ENCODE measurements at places on chromosomes 4 and X.

DNA sequence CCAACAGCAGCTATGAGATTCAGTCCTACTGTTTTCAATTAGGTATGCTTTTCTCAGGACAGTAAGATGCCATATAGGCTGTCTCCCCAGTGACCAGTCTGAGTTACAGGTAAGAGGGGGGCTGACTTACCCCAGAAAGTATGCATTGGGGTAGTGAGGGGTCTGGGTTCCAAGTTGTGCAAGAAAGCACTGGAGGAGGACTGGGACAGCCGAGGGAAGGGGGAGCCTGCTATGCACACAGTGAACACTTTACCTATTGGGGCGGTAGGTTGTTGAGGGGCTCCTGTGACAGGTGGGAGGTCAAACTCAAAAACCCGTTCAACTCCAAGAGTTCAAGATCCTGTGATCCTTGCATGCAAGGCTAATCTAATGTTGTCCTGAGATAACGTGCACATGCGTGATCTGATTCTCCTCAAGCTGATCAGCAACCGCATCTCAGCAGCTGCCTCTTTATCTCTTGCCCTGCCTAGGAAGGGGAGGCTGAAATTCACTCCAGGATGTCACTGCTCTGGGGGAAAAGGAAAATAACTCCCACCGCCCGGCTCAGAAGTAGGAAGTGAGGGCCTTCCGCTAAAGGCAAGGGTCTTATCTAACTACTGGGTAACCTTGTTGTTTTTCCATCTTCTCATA lies 108.8 kb upstream of the KIT start:
- DNase-seq = no peak

DNA sequence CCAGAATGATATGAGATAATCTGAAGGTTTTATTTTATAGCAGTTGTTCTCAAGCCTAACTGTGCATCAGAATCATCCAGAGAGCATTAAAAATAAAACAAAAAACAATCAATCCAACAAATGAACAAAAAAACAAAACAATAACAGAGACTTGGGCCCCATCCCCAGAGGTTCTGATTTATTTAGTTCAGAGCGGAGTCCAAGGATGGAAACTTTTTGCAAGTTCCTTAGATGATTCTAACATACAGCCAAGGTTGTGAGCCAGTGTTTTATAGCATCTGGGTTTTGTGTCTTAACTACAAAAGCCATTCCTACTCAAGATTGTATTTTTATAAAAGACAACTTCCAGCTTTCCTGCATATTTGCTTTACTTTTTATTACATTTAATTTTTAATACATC lies 59.4 kb upstream of the GRPR start:
- no peak for DNase-seq

DNA sequence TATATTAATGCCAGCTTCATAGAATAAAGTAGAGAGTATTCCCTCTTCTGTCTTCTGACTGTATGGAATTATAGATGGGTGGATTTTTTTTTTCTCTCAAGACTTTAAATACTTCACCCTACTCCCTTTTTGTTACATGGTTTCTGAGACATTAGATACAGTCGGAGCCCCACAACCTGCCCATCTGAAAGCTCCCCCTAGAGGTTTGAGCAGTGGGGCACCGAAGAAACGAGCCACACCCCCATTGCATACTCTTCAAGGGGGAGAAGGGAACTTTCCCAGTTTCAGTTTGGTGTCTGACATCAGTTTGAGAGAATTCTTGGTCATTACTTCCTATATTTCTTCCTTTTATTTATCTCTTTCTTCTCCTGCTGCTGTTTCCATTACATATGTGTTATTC lies 437.6 kb upstream of the AGA start:
- no peak for DNase-seq

- DNase-seq = no peak
These were observed 81.9 kb downstream of the PJA1 start for GRCh38 chrX:69083361-69083760.

GRCh38 chrX:19541196-19541595 lies 25.9 kb upstream of the MAP3K15 start:
- DNase-seq = no peak

DNA sequence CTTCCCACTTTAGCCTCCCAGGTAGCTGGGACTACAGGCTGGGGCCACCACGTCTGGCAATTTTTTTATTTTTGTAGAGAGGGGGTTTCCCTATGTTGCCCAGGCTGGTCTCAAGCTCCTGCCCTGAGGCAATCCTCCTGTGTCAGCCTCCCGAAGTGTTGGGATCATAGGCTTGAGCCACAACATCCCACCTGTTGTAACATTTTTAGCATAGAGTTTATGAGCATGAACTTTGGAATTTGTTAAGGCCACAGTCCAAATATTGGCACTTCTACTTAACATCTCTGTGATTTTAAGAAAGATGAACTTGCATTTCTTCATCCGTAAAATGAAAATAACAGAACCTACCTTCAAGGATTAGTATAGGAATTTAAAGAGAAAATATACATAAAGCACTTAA lies 445.6 kb downstream of the IQCM start:
- no peak for DNase-seq

DNA sequence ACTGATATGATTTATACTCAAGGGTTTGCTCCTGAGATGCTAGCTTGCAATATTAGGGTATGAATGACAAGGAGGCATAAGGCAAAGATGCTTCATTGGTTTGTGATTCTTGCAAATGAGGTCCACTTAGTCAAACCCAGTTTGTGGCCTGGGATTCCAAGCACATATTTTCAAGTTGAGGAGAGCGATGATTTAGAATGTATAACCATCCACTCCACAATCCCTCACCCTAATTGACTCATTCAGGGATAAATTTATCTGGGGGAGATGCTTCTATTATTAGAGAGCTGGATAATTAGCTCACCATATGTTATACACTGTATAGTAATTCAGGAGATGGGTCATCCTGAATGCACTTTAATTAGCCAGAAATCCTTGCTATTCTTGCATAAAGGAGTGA lies 118.3 kb upstream of the PUDP start:
- no peak for DNase-seq

GRCh38 chrX:44891642-44892041 lies 18.7 kb downstream of the KDM6A start:
- no peak for DNase-seq

DNA sequence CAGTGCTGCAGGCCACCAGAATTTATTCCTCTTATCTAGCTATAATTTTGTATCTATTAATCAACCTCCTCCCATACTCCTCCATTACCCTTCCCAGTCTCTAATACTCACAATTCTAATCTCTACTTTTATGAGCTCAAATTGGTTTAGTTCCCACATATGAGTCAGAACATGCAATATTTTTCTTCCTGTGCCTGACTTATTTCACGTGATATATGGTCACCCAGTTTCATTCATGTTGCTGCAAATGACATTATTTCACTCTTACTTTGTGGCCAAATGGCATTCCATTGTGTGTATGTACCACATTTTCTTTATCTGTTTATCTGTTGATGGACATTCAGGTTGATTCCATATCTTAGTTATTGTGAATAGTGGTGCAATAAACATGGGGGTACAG lies 483.5 kb downstream of the ACTRT1 start:
- no peak for DNase-seq

DNA sequence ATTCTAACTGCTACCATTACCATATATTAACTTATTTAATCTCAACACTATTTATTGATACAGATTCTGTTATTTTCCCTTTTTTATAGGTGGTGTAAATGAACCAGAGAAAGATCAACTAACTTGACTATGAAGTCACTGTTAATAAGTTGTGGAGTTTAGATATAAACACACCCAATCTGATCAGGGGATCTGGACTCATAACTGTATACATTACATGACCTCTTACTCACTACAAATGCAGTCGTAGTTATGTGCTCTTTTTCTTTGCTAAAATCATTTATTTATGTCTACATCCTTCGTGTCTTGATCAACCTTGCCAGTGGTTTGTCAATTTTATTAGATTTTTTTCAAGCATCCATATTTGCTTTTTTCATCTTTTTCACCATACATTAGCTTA lies 614.8 kb upstream of the FAM241A start:
- no peak for DNase-seq

DNA sequence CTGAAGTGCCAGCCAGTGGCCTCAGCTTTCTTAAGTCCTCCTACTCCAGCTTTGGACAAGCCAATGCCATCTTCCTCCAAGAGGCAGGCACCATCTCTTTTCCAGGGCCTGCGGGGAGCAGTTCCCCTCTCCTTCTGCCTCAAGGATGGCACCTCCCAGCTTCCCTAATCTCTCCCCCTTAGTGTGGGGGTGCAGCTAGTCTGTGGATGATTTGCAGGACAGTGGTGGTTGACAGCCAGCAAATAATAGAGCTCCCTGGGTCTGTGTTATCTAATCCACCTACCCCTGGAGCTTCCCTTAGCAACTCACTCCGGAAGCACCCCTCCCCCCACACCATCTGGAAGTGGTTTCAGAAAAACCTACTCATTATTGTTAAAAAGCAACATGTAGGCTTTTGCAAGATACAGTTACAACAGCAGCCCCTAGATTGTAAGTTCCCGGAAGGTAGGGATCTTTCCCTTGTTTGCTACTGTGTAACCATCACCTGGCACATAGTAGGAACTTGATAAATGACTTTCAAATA lies 247.1 kb downstream of the BCOR start:
- no peak for DNase-seq

GRCh38 chr4:72352711-72353110 lies 216.3 kb downstream of the ADAMTS3 start:
- DNase-seq = no peak

DNA sequence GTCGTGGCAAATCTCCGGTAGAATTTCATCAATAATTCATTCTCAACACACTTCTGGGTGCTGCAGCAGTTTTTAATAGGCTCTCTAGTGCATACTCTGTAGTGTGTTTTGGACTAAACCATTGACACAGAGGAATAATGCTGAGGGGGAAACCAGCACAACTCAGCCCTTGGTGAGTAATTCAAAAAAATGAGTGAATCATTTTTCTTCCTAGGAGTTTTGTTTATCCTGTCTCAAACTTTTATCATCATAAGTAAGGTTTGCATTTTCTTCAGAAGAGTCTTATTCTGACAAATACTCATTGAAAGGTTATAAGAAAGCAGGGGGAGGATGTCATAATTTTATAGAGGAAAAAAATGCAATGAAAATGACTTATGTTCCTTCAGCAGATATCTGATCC lies 2542.7 kb downstream of the PCDH7 start:
- DNase-seq = no peak

DNA sequence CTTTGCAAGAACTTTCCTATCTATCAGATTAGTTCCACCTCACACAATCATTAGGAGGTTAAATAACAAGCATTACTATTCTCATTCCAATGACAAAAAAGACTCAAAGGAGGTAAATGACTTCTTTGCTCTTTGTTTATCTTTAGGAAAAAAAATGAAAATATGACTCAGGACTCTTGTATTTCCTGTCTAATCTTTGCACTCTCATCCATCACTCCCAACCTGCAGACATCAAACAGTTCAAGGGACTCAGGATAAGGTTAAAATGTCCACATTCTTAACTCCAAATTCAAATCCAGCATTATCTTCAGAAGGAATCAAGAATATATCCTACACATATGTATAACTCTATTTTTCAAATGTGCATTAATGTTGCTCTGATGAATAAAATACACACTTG lies 139.6 kb downstream of the UNC5C start:
- DNase-seq = no peak

DNA sequence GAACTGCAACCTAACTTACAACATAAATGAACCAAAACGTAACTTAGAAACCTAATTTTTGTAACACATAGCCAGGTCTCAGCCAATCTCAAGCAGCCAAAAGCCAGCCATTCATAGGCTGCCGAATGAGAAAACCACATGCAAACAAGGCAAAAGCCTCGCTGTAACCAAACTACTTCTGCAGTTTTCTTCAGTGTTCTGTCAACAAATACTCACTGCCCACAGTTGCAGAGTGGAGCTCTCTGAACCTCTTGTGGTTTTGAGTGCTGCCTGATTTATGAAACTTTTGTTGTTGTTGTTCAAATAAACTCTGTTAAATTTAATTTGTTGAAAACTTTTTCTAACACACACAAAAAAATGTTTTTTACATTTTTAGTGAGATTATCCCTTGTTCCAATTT lies 251.2 kb downstream of the PAPSS1 start:
- DNase-seq = no peak

DNA sequence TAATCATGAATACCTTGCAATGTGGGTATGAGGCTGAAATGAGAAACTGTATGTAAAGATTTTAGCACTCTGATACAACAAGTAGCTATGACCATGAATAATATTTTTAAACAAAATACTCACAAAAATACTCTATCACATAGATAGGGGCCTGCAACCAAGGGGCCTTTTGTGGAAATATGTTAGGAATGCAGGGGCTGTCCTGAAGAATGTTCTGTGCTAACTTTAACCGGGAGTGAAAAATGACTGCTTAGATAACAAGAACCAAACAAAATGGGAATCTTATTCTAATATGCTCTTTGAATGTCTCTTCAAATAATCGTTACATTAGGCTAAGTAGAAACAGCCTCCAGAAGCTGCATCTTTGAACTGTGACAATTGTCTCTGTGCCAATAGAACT lies 37.9 kb upstream of the GYPA start:
- DNase-seq = no peak

GRCh38 chrX:38682095-38682494 lies 119.2 kb upstream of the MID1IP1 start:
- DNase-seq = no peak
